Immature natural killer cell (primary cell): ENCODE measurements at places on chromosomes 4 and X.

GRCh38 chr4:82458729-82459128, 28.3 kb downstream of the ENOPH1 start:
- peaks cover 9% of the 10 kb centered on the region for H3K4me1 ChIP-seq
- H3K27ac ChIP-seq: no peak overlapping the region
- H3K27me3 ChIP-seq: no peaks in the 10 kb centered on the region
- no peak for DNase-seq

DNA sequence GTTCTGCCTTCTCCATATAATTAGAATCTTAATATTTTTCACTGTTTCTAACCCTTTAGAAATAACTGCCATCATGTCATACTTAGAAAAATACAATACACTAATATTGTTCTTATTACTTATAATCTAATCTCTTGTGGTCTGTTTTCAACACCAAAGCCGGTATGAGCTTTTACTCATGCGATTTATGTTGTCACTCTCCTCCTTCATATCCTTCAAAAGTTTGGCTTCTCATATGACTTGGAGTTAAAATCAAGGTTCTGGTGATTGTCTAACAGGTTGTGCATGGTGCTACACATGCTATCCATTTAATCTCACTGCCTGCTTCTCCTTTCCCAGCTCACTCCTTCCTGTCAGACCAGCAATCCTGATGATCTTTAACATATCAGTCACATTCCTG, 1392.9 kb downstream of the ARAP2 start:
- DNase-seq: no peak
- H3K27me3 ChIP-seq: no peaks in the 10 kb centered on the region
- H3K36me3 ChIP-seq: no peaks in the 10 kb centered on the region
- H3K27ac ChIP-seq: no peak overlapping the region

DNA sequence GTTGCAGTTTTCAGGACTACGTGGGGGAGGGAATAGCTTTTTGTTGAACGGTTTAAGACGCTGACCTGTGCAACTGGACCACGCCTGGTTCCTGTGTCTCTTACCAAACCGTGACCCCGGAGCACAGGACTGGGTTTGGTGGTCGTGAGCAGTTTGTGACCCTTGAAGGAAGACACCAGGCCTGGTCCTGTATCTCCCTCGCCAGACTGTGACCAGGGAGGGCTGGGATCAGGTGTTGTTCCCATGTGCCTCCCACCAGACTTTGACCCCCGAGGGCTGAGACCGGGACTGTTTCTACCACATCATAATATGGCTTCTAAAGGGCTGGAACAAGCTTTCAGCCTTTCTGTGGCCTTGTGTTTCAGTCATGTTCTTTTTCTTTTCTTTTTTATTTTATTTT, 683 bp downstream of the EBP start:
- peaks cover 8% of the 10 kb centered on the region for H3K36me3 ChIP-seq
- H3K4me1 ChIP-seq: peaks cover 26% of the 10 kb centered on the region
- DNase-seq: no peak
- peak overlapping the region; percentile 87 for H3K27ac ChIP-seq

DNA sequence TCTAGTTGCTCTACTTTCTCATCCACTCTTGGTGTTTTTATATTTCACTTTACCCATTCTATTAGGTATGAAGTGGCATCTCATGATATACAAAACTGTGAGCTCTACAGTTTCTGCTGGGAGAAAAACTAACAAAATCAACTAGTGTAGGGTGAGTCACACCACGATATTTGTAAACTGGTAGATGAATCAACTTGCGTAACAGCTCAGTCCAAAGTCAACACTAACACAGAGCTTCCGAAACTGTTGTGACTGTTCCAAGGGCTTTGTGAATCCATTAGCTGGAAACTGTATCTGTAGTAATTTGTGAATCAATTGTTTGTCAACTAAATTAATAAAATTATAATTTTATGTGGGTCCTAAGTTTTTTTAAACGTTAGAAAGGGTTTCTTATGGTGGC, 119.8 kb upstream of the TSPAN5 start:
- no peak overlapping the region for H3K27ac ChIP-seq
- H3K4me1 ChIP-seq: no peaks in the 10 kb centered on the region
- no peak overlapping the region for H3K4me3 ChIP-seq
- DNase-seq: no peak
- peaks cover 3% of the 10 kb centered on the region for H3K27me3 ChIP-seq
- no peaks in the 10 kb centered on the region for H3K36me3 ChIP-seq

DNA sequence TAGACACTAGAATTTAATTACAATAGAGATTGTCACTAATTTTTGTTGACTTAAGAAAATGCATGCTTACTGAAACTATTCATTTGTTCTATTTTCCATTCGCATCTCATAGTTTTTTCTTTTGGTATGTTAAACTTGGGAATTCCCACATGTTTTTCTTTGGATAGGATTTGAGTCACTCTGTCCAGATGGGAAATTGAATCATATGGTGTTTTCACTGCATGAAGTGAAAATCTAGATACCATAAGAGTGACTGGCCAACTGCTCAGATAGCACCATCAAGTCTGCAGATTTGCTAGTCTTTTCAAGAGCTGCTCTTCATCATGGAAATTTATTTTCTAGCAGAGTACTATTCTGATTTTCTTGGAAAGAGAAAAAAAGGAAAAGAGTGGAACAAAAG, 172.6 kb downstream of the FAM47B start:
- H3K27me3 ChIP-seq: no peaks in the 10 kb centered on the region
- no peak overlapping the region for H3K4me3 ChIP-seq
- no peaks in the 10 kb centered on the region for H3K36me3 ChIP-seq

GRCh38 chr4:107630185-107630705, 89.8 kb downstream of the PAPSS1 start:
- no peak overlapping the region for H3K4me3 ChIP-seq
- DNase-seq: no peak
- no peaks in the 10 kb centered on the region for H3K4me1 ChIP-seq
- H3K27ac ChIP-seq: no peak overlapping the region
- H3K36me3 ChIP-seq: peaks cover 29% of the 10 kb centered on the region
- no peaks in the 10 kb centered on the region for H3K27me3 ChIP-seq
